ENCODE measurements at places on chromosomes 2 and 18.

DNA sequence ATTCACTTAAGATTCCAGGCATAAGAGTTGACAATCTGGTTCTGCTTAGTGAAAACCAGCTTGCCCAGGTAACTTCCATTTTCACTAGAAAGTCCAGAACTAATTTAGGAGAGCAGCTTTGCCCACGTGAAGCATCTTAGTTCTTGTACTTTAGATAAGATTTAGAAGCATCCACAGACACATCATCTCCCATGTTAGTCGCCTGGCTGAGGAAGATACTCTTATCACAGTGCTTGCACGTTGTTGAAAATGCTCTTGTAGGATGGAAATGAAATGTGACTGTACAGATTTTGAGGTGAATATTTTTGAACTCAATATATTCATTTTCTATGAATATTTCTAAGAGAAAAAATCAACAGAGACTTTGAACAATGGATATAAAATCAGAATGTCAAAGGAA is 159.7 kb downstream of the SOCS6 start:
- DNase-seq: no peak

GRCh38 chr18:46756559-46757201 is at the start of gene ST8SIA5:
TSS of gene ST8SIA5 (minus strand) at chr18:46757053. CDS start at chr18:46756508, 545 bp downstream.
- no peak for DNase-seq

DNA sequence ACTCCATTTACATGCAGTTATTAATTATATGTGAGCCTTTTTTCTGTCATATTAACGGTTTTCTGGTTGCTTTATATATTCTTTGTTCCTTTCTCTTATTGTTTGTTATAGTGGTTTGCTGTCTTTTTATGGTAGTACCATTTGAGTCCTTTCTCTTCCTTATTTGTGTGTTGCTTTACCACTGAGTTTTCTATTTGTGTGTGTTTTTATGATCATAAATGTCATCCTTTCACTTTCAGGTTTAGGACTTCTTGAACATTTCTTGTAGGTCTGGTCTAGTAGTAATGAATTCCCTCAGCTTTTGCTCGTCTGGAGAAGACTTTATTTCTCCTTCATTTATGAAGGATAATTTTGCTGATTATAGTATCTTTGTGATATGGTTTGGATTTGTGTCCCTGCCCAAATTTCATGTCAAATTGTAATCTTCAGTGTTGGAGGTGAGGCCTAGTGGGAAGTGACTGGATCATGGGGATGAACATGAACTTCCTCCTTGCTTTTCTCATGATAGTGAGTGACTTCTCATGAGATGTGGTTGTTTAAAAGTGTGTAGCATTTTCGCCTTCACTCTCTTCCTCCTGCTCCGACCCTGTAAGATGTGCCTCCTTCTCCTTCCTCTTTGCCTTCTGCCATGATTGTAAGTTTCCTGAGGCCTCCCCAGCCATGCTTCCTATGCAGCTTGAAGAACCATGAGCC is 11.5 kb downstream of the GCC2 start:
- no peak for DNase-seq

- DNase-seq: no peak
These were observed 1442.6 kb downstream of the SUCLG1 start for GRCh38 chr2:83016343-83017110.

GRCh38 chr2:67898595-67898994 is 164.2 kb downstream of the C1D start:
- no peak for DNase-seq

- no peak for DNase-seq
These were observed 248.3 kb upstream of the KYNU start for GRCh38 chr2:142629193-142629592.

GRCh38 chr2:113940891-113941290 is 51.0 kb downstream of the ACTR3 start:
- no peak for DNase-seq

GRCh38 chr2:207930747-207931146 is 94.6 kb downstream of the PLEKHM3 start:
- no peak for DNase-seq

DNA sequence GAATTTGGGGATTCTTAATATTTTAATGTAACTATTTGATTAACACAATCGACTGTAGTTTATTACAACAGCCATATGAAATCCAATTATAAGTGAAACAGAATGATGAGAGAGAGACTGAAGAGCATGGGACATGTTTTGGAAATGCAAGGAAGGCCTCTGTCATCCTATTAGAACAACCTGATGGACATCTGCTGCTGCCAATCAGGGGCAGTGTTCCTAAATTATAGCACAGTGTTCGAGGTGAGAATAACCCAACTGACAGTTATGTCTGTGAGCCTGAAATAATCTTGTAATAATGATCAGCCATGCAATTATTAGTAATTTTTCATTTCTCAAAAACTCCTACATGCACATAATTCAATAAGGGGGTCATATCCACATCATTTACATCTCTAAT is 73.6 kb downstream of the CCDC141 start:
- no peak for DNase-seq

DNA sequence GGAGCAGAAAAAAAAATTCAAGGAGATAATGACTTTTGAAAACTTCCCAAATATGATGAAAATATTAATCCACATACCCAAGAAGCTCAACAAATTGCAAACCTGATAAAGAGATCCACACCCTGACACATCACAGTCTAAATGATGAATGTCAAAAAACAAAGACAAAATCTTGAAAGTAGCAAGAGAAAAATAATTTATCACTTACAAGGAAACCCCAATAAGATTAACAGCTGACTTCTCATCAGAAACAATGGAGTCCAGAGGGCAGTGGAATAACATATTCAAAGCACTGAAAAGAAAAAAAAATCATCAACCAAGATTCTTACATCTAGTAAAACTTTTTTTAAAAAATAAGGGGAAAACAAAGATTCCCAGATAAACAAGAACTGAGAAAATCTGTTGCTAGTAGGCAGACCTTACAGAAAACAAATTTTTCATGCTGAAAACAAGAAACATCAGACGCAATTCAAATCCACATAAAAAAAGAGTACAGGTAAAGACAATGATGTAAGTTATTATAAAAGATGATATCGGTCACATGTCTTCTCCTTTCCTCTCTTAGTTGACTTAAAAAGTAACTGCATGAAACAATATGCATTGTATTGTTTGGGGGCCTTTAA is 21.3 kb downstream of the SLC66A2 start:
- DNase-seq: no peak

DNA sequence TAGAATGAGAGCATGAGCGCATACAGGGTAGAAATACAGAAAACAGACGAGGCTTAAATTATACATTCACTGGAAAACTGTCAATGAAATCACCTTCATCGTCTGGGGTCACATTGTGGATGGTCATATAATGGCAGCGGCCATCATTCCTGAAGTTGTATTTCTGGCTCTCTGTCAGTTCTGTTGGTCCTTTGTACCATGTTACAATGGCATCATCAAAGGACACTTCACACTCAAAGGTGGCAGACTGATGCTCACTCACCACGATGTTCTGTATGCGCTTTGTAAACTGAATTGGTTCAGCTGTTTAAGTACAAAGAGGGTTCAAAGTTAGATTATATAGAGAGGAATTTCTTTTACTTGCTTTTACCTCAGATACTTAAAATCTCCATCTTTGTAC is 104.9 kb downstream of the TTN start:
- no peak for DNase-seq

- no peak for DNase-seq
These were observed 391.2 kb upstream of the FSIP2 start for GRCh38 chr2:185347445-185347844.

DNA sequence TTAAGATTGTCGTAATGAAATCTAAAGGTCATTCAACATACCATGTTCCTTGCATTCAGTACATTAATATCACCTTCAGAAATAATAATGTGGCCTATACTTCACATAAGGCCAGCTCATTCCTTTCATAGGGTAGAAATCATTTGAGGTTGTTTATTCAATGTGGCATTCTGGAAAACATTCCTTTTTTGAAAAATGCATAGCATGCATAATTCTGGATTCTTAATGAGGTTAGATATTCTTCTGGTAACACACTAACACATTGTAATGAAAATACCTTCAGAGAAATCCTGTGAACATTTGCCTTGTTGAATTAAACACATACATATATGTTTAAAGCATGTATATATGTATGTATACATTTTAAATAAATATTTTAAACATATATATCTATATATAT is 204.6 kb upstream of the KCNH7 start:
- no peak for DNase-seq

- DNase-seq: no peak
These were observed 19.2 kb upstream of the NCKAP1 start for GRCh38 chr2:183057333-183057985.

GRCh38 chr2:110645616-110646015 is 32.2 kb downstream of the BUB1 start:
- no peak for DNase-seq

DNA sequence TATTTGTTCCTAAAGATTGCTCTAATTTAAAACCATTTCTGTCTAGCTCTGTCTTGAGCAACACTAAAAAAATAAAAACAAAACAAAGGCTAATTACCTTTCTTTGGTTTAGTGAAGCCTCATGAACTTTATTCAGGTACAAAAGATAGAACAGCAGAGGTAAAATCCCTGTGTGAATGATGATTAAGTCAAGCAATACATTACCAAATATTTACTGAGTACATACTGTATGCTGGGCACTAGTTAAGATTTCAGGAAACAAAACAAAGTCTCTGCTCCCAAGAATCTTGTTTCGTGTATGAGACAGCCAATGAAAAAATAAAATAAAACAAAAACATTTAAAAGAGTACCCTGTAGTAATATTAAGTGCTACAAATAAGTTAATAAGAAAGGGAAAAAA is 257.5 kb downstream of the RND3 start:
- DNase-seq: no peak
